ENCODE measurements at places on chromosomes 5 and 9. TPM values are rescaled to one million over a fixed set of nuclear protein-coding genes. Genes with fewer than 3 reads are reported as not detected.

The CSF1R gene
- total RNA-seq, result 1.6 TPM

GRCh38 chr5:80114860-80115259, 79.7 kb downstream of the THBS4 start:
- H3K27me3 ChIP-seq, result no peaks in the 10 kb centered on the region
- no peak overlapping the region for H3K4me3 ChIP-seq
- peaks cover 31% of the 10 kb centered on the region for H3K4me1 ChIP-seq

DNA sequence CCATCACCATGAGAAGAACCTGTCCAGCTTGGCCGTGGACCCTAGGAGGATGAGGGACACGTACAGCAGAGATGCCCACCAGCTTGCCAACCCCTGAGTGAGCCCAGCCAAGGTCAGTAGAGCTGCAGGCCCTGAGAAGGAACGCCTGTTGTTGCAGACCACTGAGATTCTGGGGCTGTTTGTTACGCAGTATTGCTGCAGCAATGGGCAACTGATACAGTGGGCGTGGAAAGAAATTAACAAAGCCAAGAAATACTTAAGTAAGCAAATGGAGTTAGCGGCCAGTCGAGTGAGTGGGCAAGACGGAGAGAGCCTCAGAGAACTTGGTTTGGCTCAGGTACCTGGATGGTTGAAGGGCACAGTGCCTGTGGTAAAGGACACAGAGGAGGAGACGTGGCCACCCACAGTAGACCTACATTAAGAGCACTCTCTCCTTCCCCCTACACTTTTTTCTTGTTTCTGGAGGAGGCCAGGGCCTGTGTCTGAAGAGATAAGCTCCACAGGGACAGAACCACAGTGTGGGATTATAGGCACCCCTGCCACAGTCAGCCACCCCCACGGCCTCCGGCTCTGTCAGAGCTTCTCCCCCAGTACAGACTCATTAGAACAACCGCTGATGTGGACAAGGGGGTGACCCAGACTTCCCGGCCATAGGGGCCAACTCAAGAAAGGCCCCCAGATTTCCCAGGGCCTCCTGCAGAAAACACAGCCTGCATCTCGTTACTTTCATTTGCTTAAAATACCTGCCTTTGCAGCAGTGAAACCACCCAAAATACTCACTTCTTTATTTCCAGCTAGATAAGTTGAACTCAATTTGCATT, 40.1 kb upstream of the GRHPR start:
- no peak overlapping the region for H3K4me3 ChIP-seq
- no peaks in the 10 kb centered on the region for H3K36me3 ChIP-seq
- DNase-seq, result no peak
- H3K27me3 ChIP-seq, result peaks cover 12% of the 10 kb centered on the region
- no peaks in the 10 kb centered on the region for H3K4me1 ChIP-seq

- H3K27me3 ChIP-seq, result no peaks in the 10 kb centered on the region
- no peak for DNase-seq
- peaks cover 5% of the 10 kb centered on the region for H3K36me3 ChIP-seq
- no peak overlapping the region for H3K27ac ChIP-seq
- H3K4me1 ChIP-seq, result peaks cover 1% of the 10 kb centered on the region
Measured at GRCh38 chr5:1034421-1034905, 25.9 kb downstream of the NKD2 start.

GRCh38 chr5:137280656-137281055, 218.5 kb downstream of the SPOCK1 start:
- peaks cover 5% of the 10 kb centered on the region for H3K27me3 ChIP-seq
- no peaks in the 10 kb centered on the region for H3K36me3 ChIP-seq

The MARCOL gene
- not detected for total RNA-seq

The ECSCR gene
- not detected for total RNA-seq

The MED27 gene
- total RNA-seq, result 21.7 TPM

GRCh38 chr5:1889321-1890065, 6.8 kb upstream of the IRX4 start:
- H3K27ac ChIP-seq, result no peak overlapping the region
- H3K27me3 ChIP-seq, result peaks cover 76% of the 10 kb centered on the region

Data from type B pancreatic cell (in vitro differentiated cells).